ENCODE measurements at places on chromosomes 1 and 21.

- no peak for DNase-seq
Measured at GRCh38 chr1:214270097-214270650, 10.8 kb upstream of the SMYD2 start.

GRCh38 chr1:172354291-172355274 lies 65.9 kb upstream of the C1orf105 start:
- no peak for DNase-seq

DNA sequence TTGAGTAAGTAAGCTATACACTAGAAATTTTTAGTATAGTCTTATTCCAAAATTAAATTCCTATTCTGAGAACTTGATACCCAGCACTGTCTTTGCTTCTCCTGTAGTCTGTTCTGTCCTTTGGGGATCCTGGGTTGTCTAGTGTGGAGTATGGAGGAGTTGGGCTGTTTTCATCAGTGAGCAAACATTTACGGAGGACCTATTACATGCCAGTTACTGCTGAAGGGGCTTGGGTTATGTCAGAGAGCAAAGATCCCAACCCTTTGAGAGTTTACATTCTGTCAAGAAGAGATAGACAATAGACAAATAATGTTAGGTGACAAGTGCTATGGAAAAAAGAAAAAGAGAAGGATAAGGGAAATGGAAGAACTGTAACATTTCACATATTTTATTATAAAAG lies 9.0 kb downstream of the TRAPPC10 start:
- DNase-seq: no peak

DNA sequence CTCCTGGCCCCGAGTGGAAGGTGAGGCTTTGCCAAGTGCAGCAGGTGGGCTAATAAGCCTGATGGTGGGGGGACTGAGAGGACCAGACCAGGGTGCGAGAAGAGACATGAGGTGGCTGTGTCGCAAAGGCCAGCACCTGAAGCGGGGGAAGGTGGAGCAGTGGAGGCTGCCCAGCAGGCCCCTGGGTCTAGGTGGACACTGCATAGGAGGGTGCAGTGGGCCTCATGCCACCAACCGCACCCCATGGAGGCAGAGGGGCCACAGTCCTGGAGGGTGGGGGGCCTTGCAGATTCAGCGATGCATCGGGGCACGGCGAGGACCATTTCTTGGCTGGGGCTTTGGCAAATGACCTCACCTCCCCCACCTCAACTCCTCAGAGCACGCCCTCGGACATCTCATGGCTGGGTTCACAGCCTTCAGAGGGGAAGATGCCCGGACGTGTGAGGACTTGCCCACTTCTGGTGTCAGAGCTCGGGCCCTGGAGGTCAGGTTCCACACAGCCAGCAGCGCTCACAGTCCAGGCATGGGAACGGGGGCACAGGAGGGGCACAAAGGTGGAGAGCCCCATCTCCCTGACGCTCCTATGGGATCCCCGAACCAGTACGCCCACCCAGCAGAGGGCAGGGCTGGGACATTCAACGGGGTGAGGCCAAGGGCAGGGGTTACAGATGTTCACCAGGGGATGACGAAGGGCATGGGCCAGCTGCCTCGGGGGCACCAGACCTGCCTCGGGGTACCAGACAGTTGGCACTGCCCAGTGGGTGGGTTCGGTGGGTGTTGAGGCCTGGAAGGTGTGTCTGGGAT lies 35.4 kb downstream of the UBE2G2 start:
- DNase-seq: no peak

GRCh38 chr1:100354971-100355394 lies 2.7 kb downstream of the CDC14A start:
- DNase-seq: no peak

DNA sequence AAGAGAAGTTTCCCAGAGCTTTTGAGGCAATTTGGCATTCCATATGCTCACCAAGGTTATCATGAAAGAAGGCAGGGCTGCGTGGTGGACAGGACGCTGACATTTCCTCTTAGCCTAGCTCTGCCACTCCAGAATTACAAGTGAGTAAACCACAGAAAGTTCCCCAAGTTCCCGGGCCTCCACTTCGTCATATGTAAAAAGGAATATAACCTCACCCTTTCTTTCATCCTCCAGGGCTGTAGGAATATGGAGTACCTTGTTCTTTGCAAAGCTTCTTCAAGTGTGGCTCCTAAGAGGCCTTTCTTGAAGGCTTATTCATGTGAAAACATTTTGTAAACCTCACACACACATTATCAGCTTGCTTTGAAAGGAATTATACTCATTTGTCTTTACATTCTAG lies 210.2 kb downstream of the GREM2 start:
- no peak for DNase-seq

- DNase-seq: no peak
Measured at GRCh38 chr1:100703716-100704115, 15.8 kb upstream of the VCAM1 start.

DNA sequence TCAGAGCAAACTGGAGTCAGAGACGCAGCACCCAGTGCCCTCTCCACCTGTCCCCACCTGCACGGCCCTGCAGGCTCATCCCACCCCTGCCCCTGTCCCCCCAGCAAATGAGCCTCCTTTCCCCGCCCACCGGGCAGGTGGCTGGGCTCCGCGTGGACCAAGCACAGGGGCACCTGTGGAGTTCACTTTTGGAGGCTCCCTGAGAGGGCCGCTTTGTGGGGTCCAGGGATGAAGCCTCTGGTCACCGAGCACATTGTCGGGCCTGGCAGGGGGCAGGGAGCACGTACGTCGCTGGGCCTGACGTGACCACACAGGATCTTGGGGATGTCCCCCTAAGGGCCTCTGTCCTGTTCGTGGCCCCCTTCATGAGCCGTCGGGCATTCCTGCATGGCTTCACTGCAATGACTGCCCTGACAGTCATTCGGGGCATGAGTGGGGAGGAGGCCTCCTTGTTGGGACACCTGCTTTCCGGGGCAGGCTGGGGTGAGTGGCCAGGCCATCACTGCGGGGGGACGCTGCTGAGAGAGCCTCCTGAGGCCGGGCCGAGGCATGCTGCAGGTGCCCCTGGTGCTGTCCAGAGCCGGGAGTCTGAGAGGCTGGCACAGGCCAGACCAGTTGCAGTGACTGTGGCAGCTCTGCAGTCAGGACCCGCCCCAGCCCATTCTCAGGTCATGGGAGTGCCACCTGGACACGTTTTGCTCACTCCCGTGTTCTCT lies 19.7 kb downstream of the SLX9 start:
- no peak for DNase-seq

Measured in activated T-helper 1 cell treated with anti-CD3 and anti-CD28 coated beads, Interleukin-2, amount 50 U/mL, for 16 hours (primary cell).